Right renal pelvis (tissue), 4 donors: ENCODE measurements at places on chromosomes 1 and 21. TPM values are rescaled to one million over a fixed set of nuclear protein-coding genes. Genes with fewer than 3 reads are reported as not detected.
A peak's percentile ranks its signal among the peaks of the same experiment; 100 is the strongest.

Gene SPRR1A
- polyA plus RNA-seq: not detected

DNA sequence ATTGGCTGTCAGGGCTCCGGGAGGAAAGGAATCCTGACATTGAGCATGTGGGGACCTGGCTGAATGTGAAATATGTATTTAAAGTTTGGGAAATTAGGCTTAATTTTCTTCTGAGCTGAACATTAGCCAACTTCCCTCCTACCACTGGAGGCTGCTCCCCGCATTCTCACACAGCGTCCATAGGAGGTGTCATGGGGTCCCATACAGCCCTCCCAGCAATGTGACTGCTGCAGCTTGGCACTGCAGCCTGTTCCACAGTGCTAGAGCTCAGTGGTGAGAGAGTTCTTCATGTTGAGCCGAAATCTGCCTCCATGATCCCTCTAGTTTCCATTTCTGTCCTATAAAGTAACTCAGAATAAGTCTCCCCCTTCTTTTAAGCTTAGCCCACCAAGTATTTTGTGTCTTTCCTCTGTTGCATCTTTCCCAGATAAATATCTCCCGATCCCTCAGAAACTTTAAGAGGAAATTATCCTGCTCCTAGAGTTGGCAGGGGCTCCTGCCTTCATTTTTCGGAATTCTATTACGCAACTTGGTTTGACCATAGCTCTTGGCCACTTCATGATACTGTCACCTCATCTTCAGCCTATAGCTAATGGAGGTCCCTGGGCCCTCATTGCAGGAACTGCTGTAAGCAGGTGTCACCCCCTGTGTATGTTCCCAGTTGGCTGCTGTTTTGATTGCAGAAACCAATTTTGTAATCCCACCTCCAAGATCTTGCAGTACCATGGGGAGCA lies 2.0 kb downstream of the FCRL6 start:
- no peak for DNase-seq

GRCh38 chr1:193241132-193241827 lies 54.9 kb upstream of the B3GALT2 start:
- DNase-seq: no peak

DNA sequence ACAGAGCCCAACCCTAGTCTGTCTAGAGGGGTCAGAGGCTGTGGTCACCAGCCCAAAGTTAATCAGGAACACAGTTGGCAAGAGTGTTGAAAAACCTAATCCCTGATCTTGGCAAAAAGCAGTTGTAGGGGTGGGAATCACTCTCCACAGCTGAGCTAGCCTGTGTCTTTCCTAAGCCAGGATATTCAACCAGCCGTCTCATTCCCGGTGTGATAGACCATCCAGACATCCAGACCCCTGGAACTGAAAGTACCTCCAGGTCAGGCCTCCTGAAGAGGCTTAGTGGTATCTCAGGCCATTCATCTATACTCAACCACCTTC lies 4.9 kb downstream of the LHX9 start:
- DNase-seq: no peak

GRCh38 chr21:39726133-39726532 lies 18.9 kb upstream of the IGSF5 start:
- no peak for DNase-seq

GRCh38 chr1:51469518-51469917 lies 49.5 kb downstream of the EPS15 start:
- DNase-seq: no peak

GRCh38 chr1:27298632-27299384 lies 23.2 kb upstream of the TMEM222 start:
- DNase-seq: no peak

DNA sequence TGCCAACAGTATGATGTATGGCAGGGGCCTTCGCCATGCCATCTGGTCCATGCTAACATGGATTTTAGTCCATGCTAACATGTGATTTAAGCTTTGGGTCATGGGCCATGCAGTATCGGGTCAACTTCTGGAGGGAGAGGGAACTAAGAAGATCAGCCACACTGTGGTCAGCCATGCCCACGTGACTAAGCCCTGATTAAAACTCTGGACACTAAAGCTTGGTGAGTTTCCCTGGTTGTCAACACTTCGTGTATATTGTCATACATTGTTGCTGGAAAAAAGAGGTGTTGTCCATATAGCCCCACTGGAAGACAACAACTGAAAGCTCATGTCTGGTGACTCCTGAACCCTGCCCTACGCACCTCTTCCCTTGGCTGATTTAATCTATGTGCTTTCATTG lies 90.5 kb downstream of the SUSD4 start:
- no peak for DNase-seq

DNA sequence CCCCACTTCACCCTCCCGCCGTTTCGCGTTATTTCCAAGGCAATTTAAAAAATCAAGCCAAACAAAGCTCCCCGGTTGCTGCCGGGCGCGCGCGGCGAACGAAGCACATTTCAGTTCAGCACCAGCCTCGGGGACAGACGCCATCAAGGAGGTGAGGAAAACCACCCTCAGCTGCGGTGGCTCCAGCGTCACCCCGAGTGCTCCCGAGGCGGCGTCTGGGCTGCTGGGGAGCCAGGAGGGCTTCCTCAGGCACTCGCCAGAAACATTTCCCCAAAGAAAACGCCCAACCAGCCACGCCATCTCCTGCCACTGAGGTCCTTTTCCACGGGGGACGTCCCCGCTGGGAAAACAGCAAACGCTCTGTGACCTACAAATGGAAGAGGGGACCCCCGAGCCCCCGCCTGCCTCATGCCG lies 623 bp downstream of the GNG4 start:
- peak; percentile 65 for DNase-seq

Gene DCDC2B
- 0.62 TPM for polyA plus RNA-seq

DNA sequence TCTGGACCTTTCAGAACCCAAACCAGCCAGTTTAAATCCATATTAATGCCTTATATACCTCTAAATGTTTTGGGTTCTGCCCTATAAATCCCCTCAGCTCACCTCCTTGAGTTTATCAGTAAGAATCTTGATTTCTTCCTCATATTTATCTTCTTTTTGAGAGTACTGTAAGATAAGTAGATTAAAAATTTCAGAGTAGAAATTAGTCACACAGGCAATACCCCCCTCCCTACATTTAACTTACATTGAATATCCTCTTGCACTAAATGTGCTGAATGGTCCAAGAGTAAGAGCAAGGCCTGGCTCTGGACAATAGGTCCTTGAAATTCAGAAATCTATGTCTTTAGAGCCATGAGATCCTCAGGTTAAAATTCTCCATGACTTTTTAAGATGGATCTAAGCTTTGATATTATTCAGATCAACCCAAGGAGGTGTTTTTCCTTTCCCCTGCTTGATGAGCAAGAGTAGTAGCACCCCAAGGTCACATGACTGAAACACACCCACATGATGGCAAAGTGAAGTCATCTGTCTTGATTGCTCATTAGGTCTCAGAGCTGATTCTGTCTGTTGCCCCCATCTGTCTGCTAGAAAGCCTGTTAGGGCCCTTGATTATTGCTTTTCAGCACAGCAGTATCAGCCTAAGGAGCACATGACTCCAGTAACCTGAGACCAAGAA lies 15.8 kb upstream of the NUP210L start:
- DNase-seq: no peak

Gene TDRD10
- 1.2 TPM for polyA plus RNA-seq

Gene CFAP141
- not detected for polyA plus RNA-seq

Gene LORICRIN
- not detected for polyA plus RNA-seq

DNA sequence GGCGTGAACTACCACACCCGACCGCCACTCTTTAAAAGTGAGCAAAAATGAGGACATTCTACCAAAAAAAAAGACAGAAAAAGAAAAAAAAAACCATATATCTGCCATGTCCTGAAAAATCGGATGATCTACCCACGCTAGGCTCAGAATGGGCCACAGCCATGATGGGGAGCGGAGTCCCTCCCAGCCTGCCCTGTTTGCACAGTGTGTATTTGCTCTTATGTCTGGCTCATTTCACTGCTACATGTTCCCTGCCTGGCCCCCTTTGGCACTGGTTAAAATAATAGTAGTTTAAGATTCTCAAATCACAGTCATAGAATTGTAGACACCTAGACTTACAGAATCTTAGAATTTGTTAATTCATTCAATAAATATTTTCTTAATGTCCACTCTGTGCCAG lies 121.9 kb downstream of the PTPRU start:
- no peak for DNase-seq

- DNase-seq: no peak
Measured at GRCh38 chr1:19478322-19478721, 7.0 kb downstream of the CAPZB start.

GRCh38 chr1:157932069-157932468 lies 61.4 kb upstream of the KIRREL1 start:
- DNase-seq: no peak

Gene OR2AK2
- not detected for polyA plus RNA-seq

Gene PLEKHM2
- 48.1 TPM for polyA plus RNA-seq

- DNase-seq: no peak
Measured at GRCh38 chr1:230287674-230288315, 138.3 kb downstream of the PGBD5 start.

Gene KRTAP12-1
- polyA plus RNA-seq: not detected

Gene RNU1-1
- not detected for polyA plus RNA-seq

GRCh38 chr1:248421384-248421783 lies 18.5 kb downstream of the OR2T1 start:
- DNase-seq: no peak

DNA sequence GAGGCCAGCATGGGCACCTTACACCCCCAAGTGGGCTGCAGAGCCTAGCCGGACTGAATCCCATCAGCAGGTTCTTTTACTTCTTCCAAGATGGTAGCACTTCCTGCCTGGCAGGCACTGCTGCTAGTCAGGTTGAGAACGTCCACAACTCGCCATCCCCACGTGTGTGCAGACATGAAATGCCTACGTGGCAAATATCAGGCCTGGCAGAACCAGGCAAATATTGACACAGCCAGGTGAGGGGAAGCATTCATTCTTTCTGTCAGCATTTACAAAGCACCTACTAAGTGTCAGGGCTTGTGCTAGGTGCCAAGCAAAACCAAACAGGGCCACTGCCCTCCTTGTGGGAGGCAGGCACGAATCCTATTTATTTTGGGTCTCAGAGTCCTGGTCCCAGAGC lies 52.3 kb upstream of the SIM2 start:
- DNase-seq: no peak

Gene CRP
- not detected for polyA plus RNA-seq

DNA sequence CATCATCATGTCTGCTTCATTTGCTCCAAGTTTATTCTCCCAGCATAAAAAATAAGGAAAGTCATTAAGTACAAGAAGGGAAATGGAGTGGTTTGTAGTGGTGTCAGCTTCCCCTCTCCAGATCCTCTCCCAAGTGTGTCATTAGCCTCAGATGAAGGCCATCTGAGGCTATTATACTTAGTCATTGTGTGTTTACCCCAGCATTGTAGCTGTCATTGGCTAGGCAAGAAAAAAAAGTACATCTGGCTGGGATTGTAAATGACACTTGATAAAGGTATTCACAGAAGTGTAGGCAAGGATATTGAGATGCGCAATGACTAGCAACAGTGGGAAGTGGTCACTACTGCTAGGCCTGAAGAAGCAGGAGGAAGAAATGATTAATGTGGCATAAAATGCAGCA lies 316.9 kb upstream of the SGIP1 start:
- DNase-seq: no peak
